ENCODE measurements at places on chromosomes 13 and 19.

- DNase-seq: no peak
Observed at GRCh38 chr19:2399582-2399981, 27.8 kb downstream of the TIMM13 start.

DNA sequence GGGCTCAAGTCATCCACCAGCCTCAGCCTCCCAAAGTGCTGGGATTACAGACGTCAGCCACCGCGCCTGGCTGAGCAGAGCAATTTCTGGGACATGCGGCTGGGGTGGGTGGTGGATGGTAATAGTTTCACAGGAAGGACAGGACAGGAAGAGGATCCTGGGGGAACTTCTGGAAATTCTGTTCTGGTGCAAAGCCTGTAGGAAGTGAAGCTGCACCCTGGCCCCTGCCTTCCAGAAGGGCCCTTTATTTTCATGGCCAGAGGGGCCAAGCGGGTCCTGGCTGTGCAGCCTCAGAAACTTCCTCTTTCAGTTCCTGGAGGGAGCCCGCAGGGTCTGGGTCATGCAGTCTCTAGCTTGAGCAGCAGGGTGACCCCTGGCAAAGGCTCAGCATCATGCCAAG is 15.7 kb downstream of the FEM1A start:
- DNase-seq: no peak

DNA sequence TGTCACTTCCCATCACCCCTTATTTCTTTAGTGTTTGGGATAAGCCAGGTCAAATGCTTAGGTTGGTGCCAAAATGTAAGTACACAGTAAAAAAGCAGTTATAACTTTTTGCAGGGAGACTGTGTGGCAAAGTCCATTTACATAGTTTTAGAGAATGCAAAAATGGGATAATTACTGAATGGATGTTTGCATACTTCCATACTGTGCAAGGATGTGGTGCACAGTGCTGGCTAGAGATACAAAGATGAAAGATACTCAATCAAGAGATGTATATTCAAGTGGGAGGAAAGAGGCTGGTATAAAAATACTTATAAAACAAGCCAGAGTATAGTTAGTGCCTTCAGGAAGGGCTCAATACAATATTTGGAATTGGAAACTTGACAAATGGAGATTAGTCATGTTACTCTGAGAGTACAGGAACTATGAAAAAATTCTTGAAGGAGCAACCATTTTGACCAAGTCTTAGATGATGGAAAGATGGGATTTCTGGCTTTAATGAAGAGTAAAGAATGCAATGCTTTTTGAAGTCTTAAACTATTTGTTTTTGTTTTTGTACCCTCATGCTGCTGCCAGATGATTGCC is 8.0 kb downstream of the PDS5B start:
- no peak for DNase-seq

- DNase-seq: no peak
Observed at GRCh38 chr13:82713687-82714405, 1168.4 kb downstream of the SLITRK1 start.

DNA sequence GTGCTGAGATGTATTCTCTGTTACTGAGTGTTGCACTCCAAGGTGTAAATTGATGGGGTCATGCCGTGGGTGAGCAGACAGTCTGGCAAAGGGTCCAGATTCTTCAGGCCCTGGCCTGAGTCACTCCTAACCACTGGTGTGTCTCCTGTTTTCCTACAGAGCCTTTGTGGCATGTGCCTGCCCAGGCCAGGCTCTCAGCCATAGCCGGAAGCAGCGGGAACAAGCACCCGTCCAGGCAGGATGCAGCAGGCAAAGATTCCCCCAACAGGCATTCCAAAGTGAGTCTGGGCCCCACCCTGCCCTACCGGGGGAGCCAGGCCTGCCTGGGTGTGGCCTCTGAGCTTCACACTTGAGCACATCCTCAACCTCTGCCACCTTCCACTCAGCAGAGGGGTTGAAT is 61.9 kb downstream of the DPF1 start:
- no peak for DNase-seq

GRCh38 chr13:30159446-30159839 is 147.9 kb downstream of the KATNAL1 start:
- no peak for DNase-seq

- DNase-seq: peak; percentile 18
Observed at GRCh38 chr13:73943137-73943964, 190.9 kb downstream of the KLF12 start.

DNA sequence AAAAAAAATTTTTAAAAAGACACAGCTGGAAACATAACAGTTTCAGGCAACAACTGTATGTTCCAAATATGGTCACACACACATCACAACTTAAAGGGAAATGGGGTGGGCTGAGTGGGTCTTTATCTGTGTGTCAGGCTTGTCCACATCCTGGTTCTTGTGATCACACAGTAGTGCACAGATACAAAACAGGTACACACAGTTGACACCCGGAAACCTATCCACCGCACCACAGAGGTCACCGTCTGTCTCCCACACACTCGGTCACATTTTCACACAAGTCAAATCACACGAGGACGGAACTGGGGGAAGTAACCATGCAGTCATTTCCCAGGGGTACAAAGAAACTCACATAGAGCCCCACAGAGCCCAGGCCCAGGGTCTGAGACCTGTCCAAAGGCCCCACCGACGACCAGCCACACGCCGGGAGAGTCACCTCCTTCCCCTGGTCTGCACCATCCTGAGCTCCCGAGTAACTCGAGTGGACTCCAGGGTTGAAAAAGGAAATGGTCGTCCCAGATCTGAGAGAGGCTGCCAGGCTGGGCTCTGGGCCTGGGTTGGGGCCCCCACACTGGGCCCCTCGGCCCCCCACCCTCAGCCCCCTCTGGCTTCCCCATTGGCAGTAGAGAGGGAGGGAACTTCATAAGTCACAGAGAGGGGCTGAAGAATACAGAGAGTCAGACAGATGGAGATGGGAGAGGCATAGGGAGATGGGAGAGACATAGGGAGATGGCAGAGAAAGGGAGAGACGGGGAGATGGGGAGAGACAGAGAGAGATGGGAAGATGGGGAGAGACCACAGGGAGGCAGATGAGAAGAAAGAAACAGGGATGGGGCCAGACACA is 1.3 kb upstream of the PPAN start:
- no peak for DNase-seq

GRCh38 chr19:11927227-11927626 is 2.3 kb downstream of the ZNF700 start:
- no peak for DNase-seq

DNA sequence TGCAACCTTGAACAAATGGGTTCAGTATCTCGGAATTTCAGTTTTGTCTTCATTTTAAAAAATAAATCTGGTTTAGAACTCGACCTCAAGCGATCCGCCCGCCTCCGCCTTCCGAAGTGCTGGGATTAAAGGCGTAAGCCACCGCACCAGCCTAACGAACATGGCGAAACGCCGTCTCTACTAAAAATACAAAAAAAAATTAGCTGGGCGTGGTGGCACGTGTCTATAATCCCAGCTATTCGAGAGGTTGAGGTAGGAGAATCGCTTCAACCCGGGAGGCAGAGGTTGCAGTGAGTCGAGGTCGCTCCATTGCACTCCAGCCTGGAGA is 571 bp downstream of the ZNF302 start:
- no peak for DNase-seq

DNA sequence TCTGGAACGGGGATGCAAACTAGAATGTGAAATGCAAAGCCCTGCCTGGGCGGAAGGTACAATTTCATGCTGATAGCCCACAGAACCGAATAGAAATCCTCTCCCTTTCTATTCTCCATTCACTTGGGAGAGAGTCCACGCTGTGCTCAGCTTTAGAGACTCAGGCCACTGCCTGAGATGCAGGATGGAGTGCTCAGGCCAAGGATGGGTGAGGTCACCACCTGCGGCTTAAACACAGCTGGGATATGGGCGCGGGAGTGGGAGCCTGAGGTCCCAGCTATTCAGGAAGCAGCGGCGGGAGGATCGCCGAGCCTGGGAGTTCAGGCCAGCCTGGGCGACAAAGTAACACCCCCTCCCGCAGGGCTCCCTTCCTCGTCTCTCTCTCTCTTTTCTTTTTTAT is 446 bp upstream of the ZNF83 start:
- DNase-seq: no peak

DNA sequence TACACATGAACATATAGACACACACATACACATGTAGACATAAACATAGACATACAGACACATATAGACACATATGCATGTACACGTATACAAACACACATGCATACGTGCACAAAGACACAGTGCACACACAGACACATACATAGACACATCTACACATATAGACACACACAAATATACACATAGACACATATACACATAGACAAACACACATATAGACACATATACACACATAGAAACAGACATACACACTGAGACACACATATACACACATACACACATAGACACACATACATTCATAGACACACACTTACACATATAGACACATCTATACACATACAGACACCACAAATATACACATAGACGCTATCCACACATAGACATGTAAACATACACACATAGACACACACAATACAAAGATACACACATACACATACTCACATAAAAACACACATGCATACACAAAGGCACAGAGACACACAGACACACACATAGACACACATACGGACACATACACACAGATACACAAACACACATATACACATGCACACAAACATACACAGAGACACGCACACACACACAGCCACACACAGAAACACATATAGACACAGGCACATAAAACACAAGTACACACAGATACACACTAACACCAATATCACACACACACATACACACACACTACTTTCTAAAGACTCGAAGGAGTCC is 254.0 kb downstream of the TSHZ3 start:
- no peak for DNase-seq

- no peak for DNase-seq
Observed at GRCh38 chr19:33687481-33688170, 65.9 kb downstream of the CHST8 start.

GRCh38 chr13:57624565-57625435 is 6.7 kb upstream of the PCDH17 start:
- DNase-seq: peak; percentile 83

DNA sequence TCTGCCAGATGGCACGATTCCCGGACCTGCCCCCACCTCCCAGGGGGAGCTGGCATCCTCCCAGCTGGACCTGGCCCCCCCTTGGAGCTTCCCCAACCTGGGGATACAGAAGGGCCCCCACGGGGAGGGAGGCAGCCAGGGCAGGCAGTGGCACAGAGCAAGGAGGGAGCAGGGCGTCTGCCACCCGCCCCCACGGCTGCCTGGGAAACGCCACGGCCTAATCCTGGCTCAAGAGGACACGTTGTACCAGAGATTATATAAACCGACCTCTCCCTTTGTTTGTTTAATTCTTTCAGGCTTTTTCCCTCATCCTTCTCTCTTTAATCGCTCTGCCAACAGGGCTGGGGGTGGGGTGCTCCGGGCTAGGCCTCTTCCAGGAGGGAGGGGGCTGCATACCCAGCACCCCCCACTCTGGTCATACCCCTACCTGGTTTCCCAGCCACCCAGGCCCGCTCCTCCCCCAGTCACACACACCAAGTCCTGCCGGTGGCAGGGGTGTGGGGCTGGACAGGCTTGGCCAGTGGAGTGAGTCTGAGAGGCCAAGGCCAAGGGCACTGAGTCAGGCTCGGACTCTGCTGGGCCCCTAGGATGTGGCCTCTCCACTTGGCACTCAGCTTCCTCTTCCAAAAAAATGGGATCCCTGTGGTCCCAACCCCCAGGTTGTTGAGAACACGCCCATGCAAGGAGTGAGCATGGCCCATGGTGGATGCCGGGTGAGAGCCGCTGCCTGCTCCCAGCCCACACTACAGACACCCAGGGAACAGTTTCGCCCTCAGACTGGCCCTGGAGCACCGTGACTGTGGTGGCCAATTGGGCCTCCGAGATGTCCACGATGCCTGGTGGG is 29.5 kb upstream of the NFIC start:
- peak; percentile 81 for DNase-seq

- no peak for DNase-seq
Observed at GRCh38 chr19:51948975-51949374, 21.7 kb downstream of the ZNF613 start.

- peak; percentile 91 for DNase-seq
Observed at GRCh38 chr13:73991384-73991783, 142.8 kb downstream of the KLF12 start.

- no peak for DNase-seq
Observed at GRCh38 chr19:38298821-38299680, 5.0 kb upstream of the C19orf33 start.

DNA sequence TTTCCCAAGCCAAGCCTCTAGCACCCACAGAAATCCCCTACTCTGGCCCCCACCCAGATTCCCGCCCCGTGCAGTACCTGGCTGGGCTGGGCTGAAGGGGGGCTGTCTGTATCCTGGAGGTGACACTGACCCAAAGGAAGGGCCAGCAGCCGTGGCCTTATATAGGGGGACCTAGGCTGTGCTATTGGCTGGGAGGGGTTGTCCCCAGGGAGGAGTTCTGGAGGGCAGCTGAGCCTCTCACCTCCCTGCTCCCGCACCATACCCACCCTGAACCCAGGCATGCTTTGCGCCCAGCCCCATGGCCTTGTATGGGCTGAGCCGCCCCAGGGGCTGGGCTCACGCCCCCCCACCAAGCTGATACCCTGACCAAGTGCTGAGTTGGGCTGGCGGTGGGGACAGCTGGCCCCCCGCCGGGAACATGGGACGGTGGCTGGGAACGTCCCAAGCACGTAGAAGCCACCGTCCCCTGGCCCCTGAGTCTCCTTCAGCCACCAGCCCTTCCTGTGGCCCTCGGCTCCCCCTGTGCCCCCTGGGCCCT is at the start of gene CKM:
CKM (minus strand) TSS at position 132 of the 538 bp plus-strand sequence. CDS start 3,162 bp downstream, outside the sequence.
- no peak for DNase-seq

GRCh38 chr13:27919934-27920676 is at the start of gene PDX1:
Gene PDX1 (plus strand): TSS chr13:27920000. CDS start chr13:27920139, 139 bp downstream.
- DNase-seq: no peak

GRCh38 chr13:110168999-110169933 is 137.7 kb downstream of the COL4A1 start:
- no peak for DNase-seq

DNA sequence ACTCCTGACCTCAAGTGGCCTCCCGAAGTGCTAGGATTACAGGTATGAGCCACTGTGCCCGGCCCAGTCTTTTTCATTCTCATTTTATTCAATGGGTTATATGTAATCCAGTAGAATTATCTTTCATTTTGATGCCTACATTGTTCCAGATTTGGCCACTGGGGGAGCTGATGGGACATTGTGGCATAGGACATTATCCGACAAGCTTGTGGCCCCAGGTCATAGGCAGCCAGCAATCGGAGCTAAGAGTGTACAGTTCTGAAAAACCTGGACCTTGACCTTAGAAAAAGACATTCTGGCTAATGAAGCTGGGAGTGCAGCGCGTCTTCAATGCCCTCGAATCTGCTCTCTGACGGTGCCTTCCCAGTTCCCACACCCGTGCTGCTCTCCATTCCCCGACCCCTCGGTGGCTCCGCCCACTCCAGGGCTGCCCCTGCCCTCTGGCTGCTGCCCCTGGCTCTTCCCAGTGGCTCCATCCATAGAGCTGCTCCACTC is 108.7 kb downstream of the TEX29 start:
- DNase-seq: peak; percentile 12

GRCh38 chr19:16445238-16446107 is 26.3 kb downstream of the EPS15L1 start:
- DNase-seq: no peak

GRCh38 chr19:48355365-48355954 is 8.3 kb downstream of the TMEM143 start:
- no peak for DNase-seq

Measured in NCI-H1092 treated with DMSO at 0.1 percent for 48 hours (cell line).